Aorta (tissue), 5 donors: ENCODE measurements at places on chromosomes 7 and 10. TPM values are rescaled to one million over a fixed set of nuclear protein-coding genes. Genes with fewer than 3 reads are reported as not detected.
A peak's percentile ranks its signal among the peaks of the same experiment; 100 is the strongest.

MMD2 gene
- not detected for total RNA-seq

CCDC3 gene
- 119 TPM for total RNA-seq

GRCh38 chr7:11341285-11341944 lies 367.7 kb downstream of the PHF14 start:
- H3K4me1 ChIP-seq = no peaks in the 10 kb centered on the region
- H3K27me3 ChIP-seq = no peaks in the 10 kb centered on the region
- H3K36me3 ChIP-seq = no peaks in the 10 kb centered on the region
- no peak for DNase-seq
- no peak overlapping the region for H3K4me3 ChIP-seq
- H3K27ac ChIP-seq = no peak overlapping the region

GRCh38 chr7:21193895-21194294 lies 234.0 kb upstream of the SP4 start:
- no peaks in the 10 kb centered on the region for H3K27me3 ChIP-seq
- H3K36me3 ChIP-seq = no peaks in the 10 kb centered on the region
- H3K27ac ChIP-seq = no peak overlapping the region
- H3K4me3 ChIP-seq = no peak overlapping the region

DNA sequence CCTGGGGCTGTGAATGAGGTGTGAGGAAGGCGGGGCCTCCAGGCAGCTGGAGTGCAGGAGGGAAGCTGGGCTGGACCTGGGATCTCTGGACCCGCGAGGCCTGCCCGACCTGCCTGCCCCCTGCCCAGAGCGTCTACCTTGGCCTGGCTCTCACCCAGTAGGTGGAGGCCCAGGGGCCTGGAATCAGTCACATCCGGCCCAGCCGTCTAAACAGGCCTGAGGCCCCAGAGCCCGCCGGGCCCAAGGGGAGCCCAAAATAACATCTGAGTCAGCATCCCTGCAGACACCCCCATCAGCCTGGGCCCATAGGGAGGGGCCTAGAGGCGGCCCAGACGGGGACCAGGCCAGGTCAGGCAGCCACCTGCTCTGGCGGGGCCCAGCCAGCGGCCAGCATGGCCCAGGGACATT lies 15.1 kb upstream of the ELN start:
- DNase-seq = peak; percentile 87
- H3K4me3 ChIP-seq = no peak overlapping the region
- H3K27me3 ChIP-seq = no peaks in the 10 kb centered on the region
- H3K36me3 ChIP-seq = no peaks in the 10 kb centered on the region

- DNase-seq = no peak
- H3K4me1 ChIP-seq = no peaks in the 10 kb centered on the region
- H3K27ac ChIP-seq = no peak overlapping the region
- H3K36me3 ChIP-seq = no peaks in the 10 kb centered on the region
- H3K27me3 ChIP-seq = no peaks in the 10 kb centered on the region
- no peak overlapping the region for H3K4me3 ChIP-seq
Measured at GRCh38 chr7:133961724-133962123, 165.4 kb upstream of the LRGUK start.
